ENCODE measurements at places on chromosomes 4 and X. TPM values are rescaled to one million over a fixed set of nuclear protein-coding genes. Genes with fewer than 3 reads are reported as not detected.

The TCP11X1 gene
- not detected for total RNA-seq

- DNase-seq, result peak; percentile 6
Measured at GRCh38 chr4:76212851-76213414, 691 bp downstream of the SCARB2 start.

- no peak for DNase-seq
Measured at GRCh38 chr4:40140196-40140595, 56.6 kb upstream of the RHOH start.

The POU3F4 gene
- total RNA-seq, result not detected

The CSAG2 gene
- not detected for total RNA-seq

DNA sequence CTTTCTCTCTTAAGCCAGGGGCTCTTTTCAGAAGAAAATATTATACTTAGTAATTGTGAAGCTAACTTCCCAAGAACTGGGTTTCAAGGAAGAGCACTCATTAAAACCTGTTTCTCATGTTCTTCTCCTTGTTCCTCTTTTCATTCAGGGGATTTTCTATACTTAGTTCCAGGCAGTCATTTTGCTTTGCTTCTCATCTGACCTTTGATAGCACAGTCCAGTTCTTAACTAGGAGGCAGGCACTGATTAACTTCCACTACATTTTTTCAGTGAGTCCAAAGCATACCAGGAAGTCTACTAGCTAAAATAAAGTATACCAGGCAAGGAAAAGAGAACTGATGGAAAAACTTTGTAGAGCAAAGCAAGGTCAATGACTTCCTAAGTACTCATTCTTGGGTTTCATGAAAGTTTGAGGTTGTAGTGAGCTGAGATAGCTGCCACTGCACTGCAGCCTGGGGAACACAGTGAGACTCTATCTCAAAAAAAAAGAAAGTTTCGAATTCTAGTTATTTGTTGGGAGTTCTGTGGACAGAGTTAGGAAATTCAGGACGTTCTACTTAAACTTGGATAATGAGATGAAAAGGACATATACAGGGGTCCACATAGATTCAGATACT, 190.1 kb upstream of the HS3ST1 start:
- DNase-seq, result no peak

- no peak for DNase-seq
Measured at GRCh38 chrX:101409043-101409442, 1.0 kb downstream of the HNRNPH2 start.

- no peak for DNase-seq
Measured at GRCh38 chr4:97432551-97432950, 710.7 kb downstream of the STPG2 start.

GRCh38 chrX:17403189-17403691, 28.2 kb downstream of the NHS start:
- peak; percentile 13 for DNase-seq

DNA sequence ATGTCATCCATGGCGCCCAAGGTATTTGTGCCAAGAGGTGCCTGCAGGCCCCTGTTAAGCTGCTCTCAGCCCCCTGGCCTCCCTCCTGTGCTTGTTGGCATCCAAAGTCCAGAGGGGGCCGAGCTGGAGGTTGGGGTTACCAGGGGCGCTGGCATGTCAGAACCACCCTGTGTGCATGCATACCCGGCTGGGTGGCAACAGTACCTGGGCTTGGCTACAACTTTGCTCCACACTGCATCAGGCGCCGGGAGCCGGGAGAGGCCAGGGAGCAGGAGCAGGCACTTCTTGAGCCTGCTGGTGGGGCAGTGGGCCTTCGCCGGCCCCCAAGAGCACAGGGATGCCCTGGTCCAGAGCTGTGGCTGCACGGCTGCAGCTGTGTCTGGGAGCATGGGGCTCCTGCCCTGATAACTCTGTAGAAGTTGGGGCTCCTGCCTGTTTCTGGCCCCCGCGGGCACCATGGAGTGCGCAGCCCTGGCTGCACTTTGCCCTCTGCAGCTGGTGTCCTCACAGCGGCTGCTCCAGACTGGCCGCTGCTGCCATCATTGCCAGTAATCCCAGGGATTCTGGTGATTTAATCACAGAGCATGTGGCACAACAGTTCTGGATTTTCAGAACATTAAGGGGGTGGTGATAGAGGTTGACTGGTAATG, 130.3 kb downstream of the ARHGAP10 start:
- DNase-seq, result no peak

DNA sequence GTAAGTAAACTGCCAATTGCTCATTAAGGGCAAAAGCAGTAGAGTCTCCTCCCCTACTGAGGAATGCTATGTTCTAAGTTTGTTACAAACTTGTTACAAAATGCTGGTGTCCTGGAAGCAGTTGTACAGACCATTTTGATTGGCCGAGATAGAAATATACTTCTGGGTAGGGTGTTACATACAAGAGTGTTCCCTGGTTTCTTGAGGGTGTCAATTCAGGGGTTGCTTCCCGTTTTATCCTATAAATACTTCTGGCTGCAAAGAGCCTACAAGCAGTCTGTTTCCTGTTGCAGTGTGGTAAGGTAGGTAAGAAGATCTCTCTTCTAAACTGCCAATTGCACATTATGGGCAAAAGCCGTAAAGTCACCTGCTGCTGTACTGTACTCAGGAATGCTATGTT, 5.7 kb downstream of the TRPC5OS start:
- DNase-seq, result no peak

GRCh38 chrX:29397506-29397905, 810.3 kb downstream of the IL1RAPL1 start:
- no peak for DNase-seq

- DNase-seq, result no peak
Measured at GRCh38 chr4:142983065-142983464, 137.0 kb upstream of the INPP4B start.

DNA sequence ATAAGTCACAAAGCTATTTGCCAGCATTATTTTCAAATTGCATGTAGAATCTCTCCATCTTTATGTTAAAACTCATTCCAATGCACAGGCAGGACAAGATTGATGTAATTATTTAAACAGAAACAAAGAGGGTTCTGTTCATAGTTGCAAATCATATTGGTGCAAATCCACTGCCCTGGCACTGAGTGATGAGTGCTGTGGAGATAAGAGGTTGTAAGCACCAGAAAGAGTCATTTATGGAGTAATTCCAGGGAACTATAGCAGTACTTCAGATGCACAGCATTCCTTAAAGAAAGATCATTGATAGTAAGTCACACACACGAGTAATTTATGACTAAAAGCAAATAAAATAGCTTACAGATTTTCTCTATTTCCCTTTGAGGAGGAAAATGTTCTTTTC, 337.7 kb upstream of the CTSO start:
- DNase-seq, result peak; percentile 65

The ADGRG4 gene
- not detected for total RNA-seq

- DNase-seq, result no peak
Measured at GRCh38 chr4:8651661-8652180, 59.2 kb downstream of the CPZ start.

DNA sequence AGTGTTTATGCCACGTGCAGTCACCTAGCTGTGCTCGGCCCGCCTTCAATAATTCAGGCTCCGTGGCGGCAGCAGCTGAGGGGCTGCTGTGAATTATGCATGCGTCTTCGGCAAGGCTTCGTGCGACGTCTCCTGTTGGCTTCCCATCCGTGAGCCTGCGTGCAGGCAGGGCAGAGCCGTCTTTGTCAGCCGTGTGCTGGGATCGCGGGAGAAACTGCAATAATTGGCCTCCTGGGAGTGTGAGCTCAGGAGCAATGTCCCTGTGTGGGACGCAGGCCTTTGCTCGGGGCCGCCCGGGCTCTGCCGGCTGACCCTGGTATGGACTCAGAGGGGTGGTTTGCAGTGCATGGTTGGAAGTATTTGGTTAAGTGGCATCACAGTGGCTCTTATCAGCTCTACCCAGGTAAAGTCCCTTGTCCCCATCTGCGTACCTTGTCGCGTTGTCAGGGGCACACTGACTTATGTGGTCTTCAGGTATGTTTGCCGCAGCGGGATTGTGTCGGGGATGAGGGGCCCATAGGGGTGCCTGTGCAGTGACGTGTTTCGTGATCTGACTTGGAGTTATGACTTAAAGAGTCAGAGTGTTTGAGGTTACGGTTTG, 34.5 kb upstream of the HGFAC start:
- no peak for DNase-seq

DNA sequence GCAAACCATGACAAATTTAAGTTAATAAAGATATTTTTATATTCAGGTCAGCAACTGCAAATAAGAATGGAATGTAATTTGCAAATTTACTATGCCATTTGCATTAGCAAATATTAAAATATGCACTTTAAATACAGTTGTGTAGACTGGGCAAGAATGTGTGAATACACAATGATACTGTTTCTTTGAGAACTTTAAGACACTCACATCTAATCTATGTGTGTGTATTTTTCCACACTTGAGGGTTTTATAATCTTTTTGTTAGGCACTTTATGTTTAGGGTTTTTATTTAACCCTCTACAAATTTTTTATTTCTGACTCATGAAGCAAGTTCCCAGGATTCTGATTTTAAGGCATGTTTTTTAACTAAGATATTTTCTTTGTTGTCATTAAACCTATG, 23.9 kb upstream of the NDNF start:
- peak; percentile 1 for DNase-seq

The HTN1 gene
- not detected for total RNA-seq

DNA sequence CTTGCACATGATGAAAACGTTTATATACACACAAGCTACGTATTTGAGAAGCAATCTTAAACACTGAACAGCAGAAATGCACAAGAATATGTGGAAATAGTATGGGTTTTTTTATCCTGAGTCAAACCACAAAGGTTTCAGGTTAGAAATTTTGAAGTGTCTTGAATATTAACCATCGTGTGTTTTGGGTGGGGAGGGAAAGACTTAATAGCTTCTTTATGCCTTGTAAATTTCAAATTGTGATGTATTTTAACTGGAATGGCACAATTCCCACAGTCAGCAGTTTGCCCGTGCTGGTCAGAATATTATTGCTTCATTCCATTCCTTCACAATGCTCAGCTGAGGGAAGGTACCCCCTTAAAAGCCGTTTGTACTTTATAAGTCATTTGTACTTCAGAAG, 67.4 kb upstream of the WDR1 start:
- no peak for DNase-seq

- no peak for DNase-seq
Measured at GRCh38 chr4:96675416-96675815, 835.5 kb downstream of the PDHA2 start.

GRCh38 chrX:115268421-115268820, 21.1 kb upstream of the LUZP4 start:
- peak; percentile 43 for DNase-seq

DNA sequence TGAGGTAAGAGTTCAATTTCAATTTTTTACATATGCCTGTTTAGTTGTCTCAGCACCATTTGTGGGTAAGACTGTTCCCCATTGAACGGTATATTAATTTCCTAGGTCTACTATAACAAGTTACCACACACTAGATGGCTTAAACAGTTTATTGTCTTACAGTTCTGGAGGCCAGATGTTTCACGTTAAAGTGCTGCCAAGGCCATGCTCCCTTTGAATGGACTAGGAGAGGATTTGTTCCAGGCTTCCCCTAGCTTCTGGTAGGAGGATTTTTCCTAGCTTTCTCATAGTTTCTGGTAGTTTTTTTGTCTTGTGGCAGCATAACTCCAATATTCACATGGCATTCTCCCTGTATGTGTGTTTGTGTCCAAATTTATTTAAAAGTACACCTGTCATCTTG, 149.3 kb upstream of the CYSLTR1 start:
- no peak for DNase-seq

GRCh38 chr4:97639961-97640360, 503.3 kb downstream of the STPG2 start:
- peak; percentile 66 for DNase-seq

- DNase-seq, result peak; percentile 73
Measured at GRCh38 chr4:121462660-121463261, 81.9 kb upstream of the QRFPR start.

The GYPE gene
- not detected for total RNA-seq

DNA sequence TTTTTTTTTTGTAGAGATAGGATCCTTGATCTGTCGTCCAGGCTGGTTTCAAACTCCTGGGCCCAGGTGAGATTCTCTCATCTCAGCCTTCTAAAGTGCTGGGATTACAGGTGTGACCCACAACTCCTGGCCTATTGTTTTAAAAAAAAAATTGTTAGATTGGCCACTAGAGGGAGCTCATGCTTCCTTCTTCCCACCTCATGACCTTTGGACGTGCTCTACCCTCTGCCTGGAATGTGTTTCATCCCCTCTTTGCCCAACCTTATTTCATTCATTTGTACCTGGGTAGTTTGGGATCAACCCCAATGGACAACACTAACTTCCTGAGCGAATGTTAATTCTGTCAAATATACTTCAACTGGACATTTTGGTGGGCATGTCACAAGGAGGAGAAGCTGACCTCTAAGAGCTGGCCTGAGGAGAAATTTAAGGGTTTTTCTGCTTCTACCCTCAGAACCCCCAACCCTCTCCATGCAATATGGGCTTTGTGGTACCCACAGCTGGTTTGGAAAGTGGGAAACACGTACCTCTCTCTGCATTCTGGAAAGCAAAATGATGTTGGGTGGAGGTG, 6.4 kb downstream of the PPEF2 start:
- peak; percentile 31 for DNase-seq

The AWAT2 gene
- not detected for total RNA-seq

The FRMD7 gene
- total RNA-seq, result not detected

DNA sequence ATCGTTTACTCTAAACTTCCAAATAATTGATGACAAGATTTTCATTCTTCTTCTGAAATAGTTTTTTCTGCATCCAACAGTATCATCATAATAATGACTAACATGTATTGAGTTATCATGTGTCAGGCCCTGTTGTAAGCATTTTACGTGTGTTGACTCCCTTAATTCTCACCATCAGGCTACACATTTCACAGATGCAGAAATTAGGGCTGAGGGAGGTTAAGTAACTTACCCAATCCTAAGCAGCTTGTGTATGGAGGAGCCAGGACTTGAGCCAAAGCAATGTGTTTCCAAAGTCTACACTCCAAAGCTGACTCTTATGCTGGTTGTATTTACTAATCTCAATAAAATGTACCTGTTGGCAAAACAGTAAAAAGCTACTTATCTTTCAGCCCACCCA, 11.2 kb upstream of the KDR start:
- no peak for DNase-seq
